ENCODE measurements at places on chromosomes 6 and 20.

GRCh38 chr20:33561692-33562601 is 72.1 kb downstream of the CBFA2T2 start:
- no peak for DNase-seq

DNA sequence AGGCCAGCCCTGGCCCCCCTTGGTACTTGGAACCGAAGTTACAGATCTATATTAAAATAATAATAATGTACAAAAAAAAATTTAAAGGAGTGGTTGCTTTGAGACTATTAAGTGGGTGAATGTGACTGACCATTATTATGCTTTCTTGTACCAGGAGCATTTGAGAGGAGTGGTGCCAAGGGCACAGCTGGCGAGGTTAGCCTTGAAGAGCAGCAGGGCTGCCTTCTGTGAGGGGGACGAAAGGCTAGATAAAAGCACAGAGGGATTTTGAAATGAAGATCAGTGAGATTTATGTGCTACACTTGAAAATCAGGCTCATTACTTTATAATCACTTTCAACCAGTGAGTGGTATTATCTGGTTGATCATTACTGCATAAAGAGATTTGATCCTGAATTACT is 48.6 kb downstream of the FIG4 start:
- DNase-seq: no peak

GRCh38 chr6:109449064-109449794 is 6.3 kb downstream of the MICAL1 start:
- DNase-seq: no peak

DNA sequence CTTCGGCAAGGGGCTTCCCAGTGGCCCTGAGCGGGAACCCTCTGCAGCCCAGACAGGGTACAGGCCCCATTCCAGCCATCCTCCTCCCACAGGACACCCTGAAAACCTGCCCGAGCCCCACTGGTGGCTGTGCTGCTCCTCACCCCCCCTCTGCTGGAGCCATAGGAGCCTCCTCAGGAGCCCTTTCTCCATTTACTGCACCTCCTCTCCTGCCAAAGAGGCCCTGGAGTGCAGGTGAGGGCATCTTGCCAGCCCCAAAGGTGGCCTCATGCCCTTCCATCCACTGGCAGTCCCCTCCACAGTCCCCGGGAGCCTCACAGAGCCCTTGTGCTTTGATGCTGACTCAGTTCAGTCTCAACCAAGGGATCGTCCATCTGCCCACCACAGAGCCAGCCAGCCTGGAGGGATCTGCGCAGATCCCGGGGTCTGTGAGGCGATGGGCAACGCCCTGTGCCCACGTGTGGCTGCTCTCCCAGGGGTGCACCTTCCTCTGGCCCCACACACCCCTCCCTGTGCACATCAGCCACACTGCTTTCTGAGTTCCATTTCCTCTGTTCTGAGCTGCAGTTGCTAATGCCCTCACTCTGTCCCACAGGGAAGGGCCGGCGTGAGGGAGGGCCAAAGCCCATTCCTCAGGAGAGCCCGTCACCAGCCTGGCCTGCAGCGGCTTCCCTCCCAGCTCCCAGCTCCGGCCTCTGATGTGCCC is 228.5 kb downstream of the DLL1 start:
- DNase-seq: no peak

DNA sequence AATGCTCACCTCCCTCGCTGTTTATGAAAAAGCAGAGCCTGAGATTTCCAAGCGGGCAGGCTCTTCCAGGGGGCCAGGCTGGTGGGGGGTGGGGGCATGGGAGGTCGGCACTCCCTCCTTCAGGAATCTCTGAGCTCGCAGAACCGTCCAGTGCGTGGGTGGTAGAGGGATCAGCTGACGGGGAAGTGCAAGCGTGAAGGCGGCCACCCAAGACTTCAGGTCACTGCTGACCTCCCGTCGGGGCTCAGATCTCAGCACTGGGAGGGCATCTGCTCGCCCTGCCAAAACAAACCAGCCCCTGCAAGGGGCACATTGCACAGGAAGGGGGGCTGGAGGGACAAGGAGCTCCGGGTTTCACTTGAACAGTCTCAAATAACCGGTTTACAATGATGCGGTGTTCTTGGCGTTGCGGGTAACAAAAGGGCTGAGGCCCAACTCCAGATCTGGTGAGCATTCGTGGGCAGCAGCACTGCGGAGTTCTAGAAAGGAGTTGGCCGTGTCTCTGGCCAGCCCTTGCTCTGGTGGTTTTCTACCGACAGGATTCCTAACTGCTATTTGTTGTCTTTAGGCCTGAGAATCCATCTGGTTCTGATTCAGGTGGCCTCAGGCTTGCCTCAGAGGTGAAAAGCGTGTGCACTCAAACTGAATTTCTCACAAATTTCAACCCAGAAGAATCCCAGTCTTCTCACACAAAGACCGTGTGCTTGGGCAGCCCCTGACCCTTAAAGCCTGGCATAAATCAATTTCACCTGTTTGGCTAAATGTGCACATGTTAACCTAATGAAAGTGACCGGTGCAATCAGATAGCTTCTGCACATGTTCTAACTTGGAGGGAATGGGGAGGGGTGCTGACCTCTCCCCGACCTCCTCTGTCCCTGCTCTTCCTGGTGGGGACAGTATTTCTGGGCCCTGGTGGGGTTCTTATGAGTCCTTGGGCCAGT is 191.6 kb downstream of the MYLK4 start:
- DNase-seq: no peak

GRCh38 chr6:147958683-147959082 is 384.0 kb upstream of the SASH1 start:
- DNase-seq: no peak

DNA sequence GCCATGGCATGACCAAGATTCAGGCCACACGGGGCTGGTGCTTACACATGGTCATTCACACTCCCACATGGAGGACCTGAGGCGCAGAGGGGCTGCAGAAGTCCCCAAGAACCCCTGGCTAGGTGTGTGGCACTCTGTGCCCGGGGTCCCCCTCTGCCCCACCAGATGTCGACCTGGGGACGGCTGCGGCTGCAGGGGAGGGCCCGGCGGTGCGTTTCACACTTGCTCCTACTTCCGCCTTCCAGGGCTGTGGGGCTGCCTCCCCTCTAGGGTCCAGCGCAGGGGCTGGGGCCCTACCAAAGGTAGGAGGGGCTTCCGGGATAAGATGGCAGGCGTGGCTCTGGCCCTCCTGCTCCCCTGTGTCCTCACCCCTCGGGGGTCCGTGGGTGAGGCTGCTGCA is 81.1 kb upstream of the SLCO4A1 start:
- no peak for DNase-seq

DNA sequence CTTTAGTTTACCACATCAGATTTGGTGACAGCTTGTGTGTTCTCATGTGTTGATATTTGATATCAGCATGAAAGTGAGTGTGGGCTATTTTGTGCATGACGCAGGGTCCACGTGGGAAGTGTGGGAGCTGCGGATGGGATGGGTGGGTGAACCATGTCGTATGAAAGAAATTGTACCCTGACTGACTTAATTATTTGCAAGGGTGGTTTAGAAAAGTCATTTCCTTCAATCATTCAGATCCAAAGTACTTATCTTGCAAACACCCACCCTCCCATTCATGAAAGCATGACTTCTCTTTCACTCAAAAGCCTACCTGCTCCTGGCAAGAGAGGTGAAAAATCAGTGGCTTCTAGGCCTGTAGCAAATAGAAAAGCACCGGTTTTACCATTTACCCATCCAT is 91.8 kb upstream of the BACH2 start:
- DNase-seq: no peak

GRCh38 chr6:18412644-18413043 is 25.5 kb downstream of the RNF144B start:
- no peak for DNase-seq

GRCh38 chr6:116011520-116011919 is 49.2 kb downstream of the FRK start:
- no peak for DNase-seq

- no peak for DNase-seq
Measured at GRCh38 chr6:17182961-17183360, 81.1 kb downstream of the STMND1 start.

GRCh38 chr6:31402324-31403282 is 792 bp upstream of the MICA start:
- no peak for DNase-seq

DNA sequence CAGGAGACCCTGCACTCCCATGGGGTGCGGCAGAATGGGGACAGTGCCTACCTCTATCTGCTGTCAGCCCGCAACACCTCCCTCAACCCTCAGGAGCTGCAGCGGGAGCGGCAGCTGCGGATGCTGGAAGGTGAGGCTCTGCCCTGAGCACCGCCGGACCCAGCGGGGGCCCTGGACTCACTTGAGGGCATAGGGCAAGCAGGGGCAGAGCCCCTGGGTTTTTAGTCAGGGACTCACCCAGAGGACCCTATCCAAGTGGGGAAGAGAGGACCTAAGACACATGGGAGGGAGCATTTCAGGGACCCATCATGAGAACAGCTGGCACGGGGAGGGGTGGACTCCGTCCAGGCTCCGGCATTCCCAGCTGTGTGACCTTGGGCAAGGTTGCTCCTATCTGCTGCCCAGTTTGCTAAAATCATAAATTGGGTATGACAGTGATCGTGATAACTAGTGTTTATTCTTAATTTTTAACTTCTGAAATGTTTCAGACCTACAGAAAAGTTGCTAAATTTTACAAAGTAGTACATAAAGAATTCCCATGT is 9.8 kb downstream of the RBCK1 start:
- DNase-seq: no peak

GRCh38 chr6:134432036-134432435 is 114.1 kb upstream of the SGK1 start:
- no peak for DNase-seq

DNA sequence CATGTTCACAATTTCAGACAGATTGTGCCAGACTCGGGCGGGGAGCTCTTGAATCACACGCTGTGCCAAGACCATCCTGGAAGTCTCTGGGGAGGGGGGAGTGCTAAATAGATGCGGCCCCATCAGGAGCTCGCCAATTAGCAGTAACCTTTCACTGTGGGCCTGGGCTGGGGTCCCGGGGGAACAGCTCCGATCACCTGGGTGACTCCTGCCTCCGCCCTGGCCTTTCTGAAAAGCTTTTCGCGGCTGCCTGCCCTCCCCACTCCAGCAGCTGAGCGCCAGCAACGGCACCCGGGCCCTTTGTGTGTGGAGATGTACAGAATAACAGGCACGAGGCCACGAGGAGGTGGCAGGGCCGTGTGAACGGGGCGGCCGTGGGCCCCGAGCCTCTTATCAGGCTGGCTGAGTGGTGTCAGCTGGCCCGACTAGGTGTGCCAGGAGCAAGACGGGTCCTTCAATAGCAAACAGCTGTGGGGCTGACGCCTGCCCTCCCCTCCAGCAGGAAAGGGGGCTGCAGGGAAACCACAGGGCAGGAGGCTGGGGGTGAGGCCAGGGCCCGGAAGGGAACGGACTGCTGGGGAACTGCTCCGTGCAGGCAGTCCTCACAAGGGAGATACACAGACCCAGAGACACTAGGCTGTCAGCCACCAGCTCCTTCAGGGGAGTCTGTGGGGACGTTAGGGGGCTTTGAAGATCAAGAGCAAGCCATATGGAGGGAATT is 56.8 kb downstream of the NOL4L start:
- no peak for DNase-seq

DNA sequence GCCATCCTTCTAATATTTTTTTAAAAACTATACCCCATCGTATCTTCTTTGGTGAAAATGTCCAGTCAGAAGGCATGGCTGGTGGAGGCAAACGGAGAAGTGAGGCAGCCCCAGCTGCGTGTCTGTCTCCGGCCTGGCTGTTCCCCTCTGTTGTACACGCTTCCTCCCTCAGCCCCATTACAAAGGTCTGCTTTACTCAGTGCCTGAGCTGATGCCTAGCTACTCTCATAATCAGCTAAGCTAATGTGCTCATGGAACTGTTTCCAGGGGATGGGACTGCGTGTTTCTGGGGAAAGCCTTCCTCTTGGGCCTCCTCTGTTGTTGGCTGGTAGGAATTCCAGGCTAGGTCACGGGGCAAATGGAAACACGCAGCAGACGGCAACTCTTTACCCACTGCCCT is 67.3 kb downstream of the PPP1R3G start:
- no peak for DNase-seq

GRCh38 chr6:134309227-134309626 is 8.7 kb downstream of the SGK1 start:
- no peak for DNase-seq

DNA sequence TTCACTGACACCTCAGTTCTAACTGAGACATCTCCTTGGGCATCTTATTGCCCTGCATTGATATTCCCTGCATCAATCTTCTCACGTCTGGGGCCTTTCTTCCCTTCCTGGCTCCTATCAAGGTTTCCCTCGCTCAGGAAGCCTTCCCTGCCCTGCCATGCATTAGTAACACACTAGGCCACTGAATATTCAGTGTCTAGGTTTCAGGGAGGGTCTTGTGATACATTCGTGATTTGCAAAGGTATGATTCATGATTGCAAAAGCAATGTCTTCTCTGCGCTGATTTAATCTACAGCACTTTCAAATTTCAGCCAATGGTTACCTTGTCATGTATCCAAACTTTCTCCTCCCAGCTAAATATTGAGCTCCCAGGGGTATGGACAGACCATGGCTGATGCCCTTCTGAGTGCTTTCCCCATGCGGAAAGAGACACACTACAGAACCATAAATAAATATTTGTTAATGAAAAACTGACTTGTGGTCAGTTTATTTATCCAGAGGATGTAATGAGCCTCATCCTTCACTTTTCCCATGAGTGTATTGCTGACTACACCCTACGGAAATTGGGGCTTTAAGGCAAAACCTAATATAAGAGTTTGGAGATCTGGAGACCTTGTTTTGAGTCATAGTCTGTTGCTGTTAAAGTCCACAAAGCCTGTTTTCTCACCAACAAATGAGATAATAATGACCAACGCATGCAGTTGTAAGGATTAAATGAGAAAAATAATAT is 21.6 kb upstream of the PCSK2 start:
- no peak for DNase-seq

DNA sequence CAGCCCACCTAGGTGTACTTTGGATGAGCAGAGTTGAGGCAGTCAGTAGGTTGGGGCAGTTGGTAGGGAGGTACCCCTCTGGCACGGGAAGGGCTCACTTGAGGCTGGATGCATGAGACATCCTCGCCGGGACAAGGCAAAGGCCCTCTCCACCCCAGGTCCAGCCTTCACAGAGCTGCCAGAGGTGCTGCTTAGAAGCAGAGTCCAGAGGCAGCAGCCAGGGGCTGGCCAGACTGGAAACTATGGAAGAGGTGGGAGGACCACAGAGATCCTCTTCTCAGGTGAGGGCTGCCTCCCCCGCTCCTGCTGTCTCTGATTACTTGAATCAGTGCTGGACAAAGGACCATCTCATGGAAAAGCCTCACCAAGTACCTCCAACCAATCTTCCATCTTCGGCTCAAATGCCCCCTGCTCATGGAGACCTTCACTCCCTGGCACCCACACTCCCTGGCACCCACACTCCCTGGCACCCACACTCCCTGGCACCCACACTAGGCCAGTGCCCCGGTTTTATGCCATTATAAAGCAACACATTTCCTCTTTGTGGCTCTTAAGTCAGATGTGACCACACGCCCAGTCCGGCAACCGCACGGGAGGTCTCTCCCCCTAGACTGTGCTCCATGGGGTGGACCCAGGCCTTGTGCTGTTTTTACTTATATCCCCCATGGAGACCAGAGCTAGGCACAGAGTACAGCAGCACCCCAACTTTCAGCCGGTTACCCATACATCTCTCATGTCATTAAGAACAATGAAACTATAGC is 100.1 kb downstream of the YTHDF1 start:
- DNase-seq: no peak

- DNase-seq: no peak
Measured at GRCh38 chr6:158686791-158687381, 37.0 kb downstream of the SYTL3 start.

- DNase-seq: no peak
Measured at GRCh38 chr20:36720510-36720909, 25.4 kb downstream of the NDRG3 start.

- no peak for DNase-seq
Measured at GRCh38 chr20:24163506-24163905, 174.9 kb upstream of the GGTLC1 start.

- no peak for DNase-seq
Measured at GRCh38 chr6:166825553-166826145, 130.7 kb downstream of the RNASET2 start.
